ENCODE measurements at places on chromosomes 5 and 9. TPM values are rescaled to one million over a fixed set of nuclear protein-coding genes. Genes with fewer than 3 reads are reported as not detected.

PRR16 gene
- polyA plus RNA-seq = 0.14 TPM

PLEKHG4B gene
- not detected for polyA plus RNA-seq

RBM18 gene
- polyA plus RNA-seq = 26.3 TPM

CCNI2 gene
- 0.72 TPM for polyA plus RNA-seq

SLC44A1 gene
- polyA plus RNA-seq = 6.9 TPM

APBA1 gene
- not detected for polyA plus RNA-seq

LCN9 gene
- not detected for polyA plus RNA-seq

SNCAIP gene
- not detected for polyA plus RNA-seq

KLF4 gene
- 962 TPM for polyA plus RNA-seq

ADAMTS12 gene
- not detected for polyA plus RNA-seq

CDK7 gene
- polyA plus RNA-seq = 6.0 TPM

TTLL11 gene
- 3.5 TPM for polyA plus RNA-seq

PCDHB4 gene
- polyA plus RNA-seq = not detected

TRIM36 gene
- polyA plus RNA-seq = 1.9 TPM

CTSV gene
- not detected for polyA plus RNA-seq

HABP4 gene
- 0.97 TPM for polyA plus RNA-seq

PTPN3 gene
- not detected for polyA plus RNA-seq

PCA3 gene
- not detected for polyA plus RNA-seq

GARIN3 gene
- polyA plus RNA-seq = not detected

DTWD2 gene
- polyA plus RNA-seq = 2.7 TPM

PCDHGA6 gene
- not detected for polyA plus RNA-seq

ZNF366 gene
- 0.94 TPM for polyA plus RNA-seq

MYMK gene
- not detected for polyA plus RNA-seq

CYLC2 gene
- not detected for polyA plus RNA-seq

MYOZ3 gene
- polyA plus RNA-seq = not detected

HTR1A gene
- polyA plus RNA-seq = not detected

ITGA1 gene
- polyA plus RNA-seq = 0.33 TPM

TRIM41 gene
- polyA plus RNA-seq = 0.24 TPM

PCDHGA4 gene
- not detected for polyA plus RNA-seq

MSMP gene
- not detected for polyA plus RNA-seq

PRUNE2 gene
- polyA plus RNA-seq = 0.72 TPM

PCDHB11 gene
- polyA plus RNA-seq = not detected

F12 gene
- polyA plus RNA-seq = 1.4 TPM

ZNG1C gene
- polyA plus RNA-seq = 29.8 TPM

SV2C gene
- not detected for polyA plus RNA-seq

CATSPER3 gene
- 0.15 TPM for polyA plus RNA-seq

PHYHD1 gene
- polyA plus RNA-seq = not detected

TTC33 gene
- 11.7 TPM for polyA plus RNA-seq

PCDHA9 gene
- not detected for polyA plus RNA-seq

DPYSL3 gene
- polyA plus RNA-seq = not detected

SOHLH1 gene
- not detected for polyA plus RNA-seq

AJM1 gene
- polyA plus RNA-seq = 0.10 TPM

PCDHB9 gene
- not detected for polyA plus RNA-seq

CER1 gene
- polyA plus RNA-seq = not detected

GPX8 gene
- polyA plus RNA-seq = not detected

KIF24 gene
- polyA plus RNA-seq = 0.31 TPM

CYFIP2 gene
- polyA plus RNA-seq = 33.6 TPM

OTULINL gene
- 92.9 TPM for polyA plus RNA-seq

ARHGEF37 gene
- polyA plus RNA-seq = not detected

NME5 gene
- not detected for polyA plus RNA-seq

SLC9A3 gene
- polyA plus RNA-seq = 0.42 TPM

C8G gene
- polyA plus RNA-seq = 2.9 TPM

CDHR2 gene
- polyA plus RNA-seq = not detected
